Esophagus muscularis mucosa (tissue), 4 donors: ENCODE measurements at places on chromosomes 11 and 22.
A peak's percentile ranks its signal among the peaks of the same experiment; 100 is the strongest.

- no peak for DNase-seq
These were observed 760.6 kb downstream of the NTM start for GRCh38 chr11:132131047-132131446.

- DNase-seq: no peak
These were observed 2.4 kb upstream of the IFITM2 start for GRCh38 chr11:304915-305843.

GRCh38 chr22:37749831-37750595 is 53.2 kb downstream of the TRIOBP start:
- no peak for DNase-seq

- peak; percentile 94 for DNase-seq
These were observed 952 bp downstream of the YAP1 start for GRCh38 chr11:102111011-102111786.

- DNase-seq: no peak
These were observed 25.2 kb upstream of the PLET1 start for GRCh38 chr11:112285841-112286311.

GRCh38 chr11:85813721-85814120 is 2.8 kb upstream of the SYTL2 start:
- no peak for DNase-seq

GRCh38 chr22:38505541-38506117 is 482 bp downstream of the DDX17 start:
- peak; percentile 94 for DNase-seq

GRCh38 chr11:85052636-85053035 is 574.5 kb downstream of the DLG2 start:
- no peak for DNase-seq

- DNase-seq: no peak
These were observed 234.4 kb upstream of the E2F8 start for GRCh38 chr11:19474954-19475721.

DNA sequence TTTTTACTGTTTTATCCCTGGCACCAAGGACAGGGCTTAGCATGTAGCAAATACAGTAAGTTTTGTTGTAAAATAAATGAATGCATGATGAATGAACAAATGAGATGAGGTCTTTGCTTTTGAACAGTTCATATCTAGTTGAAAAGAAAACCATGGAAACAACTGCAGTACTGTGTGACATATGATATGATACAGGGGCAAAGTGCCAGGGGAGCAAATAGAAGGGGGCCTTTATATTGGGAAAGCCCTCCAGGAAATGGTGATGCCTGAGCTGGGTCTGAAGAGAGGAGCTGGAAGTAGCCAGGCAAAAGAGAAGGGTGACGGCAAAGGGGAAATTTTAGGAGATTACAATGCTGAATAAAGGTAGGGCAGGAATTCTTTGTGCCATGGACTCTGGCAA is 63.8 kb upstream of the UCP3 start:
- no peak for DNase-seq

- no peak for DNase-seq
These were observed at the start of gene BCR for GRCh38 chr22:23180301-23180892. TSS of gene BCR (plus strand) at chr22:23180509. CDS start at chr22:23180961, 452 bp downstream.

DNA sequence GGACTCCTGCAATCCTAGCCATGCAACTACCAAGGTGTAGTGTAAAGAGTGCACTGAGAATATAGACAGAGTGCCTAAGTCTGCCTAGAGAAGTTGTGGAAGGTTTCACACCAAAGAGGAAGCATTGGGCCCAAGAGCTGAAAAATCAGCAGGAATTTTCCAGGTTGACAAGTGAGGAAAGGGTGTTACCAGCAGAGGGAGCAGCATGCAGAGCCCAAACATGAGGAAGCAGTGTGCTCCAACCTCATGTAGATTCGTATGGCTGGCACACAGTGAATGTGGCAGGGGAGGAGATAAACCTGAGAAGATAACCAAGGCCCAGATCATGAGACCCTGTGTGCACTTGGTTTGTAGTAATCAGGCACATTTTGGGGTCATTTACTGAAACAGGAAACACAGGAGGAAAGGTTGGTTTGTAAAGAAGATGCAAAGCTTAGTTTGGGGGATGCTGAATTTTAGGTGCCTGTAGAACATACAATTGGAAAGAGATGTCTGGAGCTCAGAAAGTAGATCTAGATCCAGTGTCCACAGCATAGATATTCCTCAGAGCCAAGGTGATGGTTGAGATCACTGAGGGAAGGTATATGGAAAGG is 1.7 kb downstream of the HPX start:
- no peak for DNase-seq

- DNase-seq: no peak
These were observed 730 bp upstream of the TNNI2 start for GRCh38 chr11:1838077-1838425.

DNA sequence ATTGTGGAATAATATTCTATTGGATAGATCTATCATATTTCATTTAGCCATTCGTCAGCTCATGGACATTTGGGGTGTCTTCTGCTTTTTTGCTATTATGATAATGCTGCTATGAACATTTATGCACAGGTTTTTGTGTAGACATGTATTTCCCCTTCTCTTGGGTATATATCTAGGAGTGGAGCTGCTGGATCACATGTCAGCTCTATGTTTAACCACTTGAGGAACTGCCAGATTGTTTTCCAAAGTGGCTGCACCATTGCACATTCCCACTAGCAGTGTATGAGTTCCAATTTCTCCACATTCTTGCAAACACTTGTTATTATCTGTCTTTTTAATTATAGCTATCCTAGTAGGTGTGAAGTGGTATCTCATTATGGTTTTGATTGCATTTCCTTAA is 75.0 kb downstream of the C11orf65 start:
- no peak for DNase-seq

GRCh38 chr11:104286129-104286528 is 122.2 kb upstream of the PDGFD start:
- no peak for DNase-seq

DNA sequence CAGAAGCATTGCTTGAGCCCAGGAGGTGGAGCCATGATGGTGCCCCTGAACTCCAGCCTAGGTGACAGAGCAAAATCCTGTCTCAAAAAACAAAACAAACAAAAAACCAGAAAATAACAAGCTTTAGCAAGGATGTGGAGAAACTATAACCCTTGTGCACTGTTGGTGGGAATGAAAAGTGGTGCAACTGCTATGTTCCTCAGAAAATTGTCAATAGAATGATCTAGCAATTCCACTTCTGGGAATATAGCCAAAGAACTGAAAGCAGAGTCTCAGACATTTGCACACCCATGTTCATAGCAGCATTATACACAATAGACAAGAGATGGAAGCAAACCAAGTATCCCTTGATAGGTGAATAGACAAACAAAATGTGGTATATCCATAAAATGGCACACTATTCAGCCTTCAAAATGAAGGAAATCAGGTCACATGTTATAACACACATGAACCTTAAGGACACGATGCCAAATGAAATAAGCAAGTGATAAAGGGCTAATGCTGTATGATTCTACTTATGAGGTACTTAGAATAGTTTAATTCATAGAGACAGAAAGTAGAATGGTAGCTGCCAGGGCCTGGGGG is 15.9 kb downstream of the KLHL22 start:
- no peak for DNase-seq

GRCh38 chr11:73760135-73760678 is 667 bp downstream of the RAB6A start:
- no peak for DNase-seq

- no peak for DNase-seq
These were observed 5.7 kb downstream of the UBE4A start for GRCh38 chr11:118364956-118365615.

DNA sequence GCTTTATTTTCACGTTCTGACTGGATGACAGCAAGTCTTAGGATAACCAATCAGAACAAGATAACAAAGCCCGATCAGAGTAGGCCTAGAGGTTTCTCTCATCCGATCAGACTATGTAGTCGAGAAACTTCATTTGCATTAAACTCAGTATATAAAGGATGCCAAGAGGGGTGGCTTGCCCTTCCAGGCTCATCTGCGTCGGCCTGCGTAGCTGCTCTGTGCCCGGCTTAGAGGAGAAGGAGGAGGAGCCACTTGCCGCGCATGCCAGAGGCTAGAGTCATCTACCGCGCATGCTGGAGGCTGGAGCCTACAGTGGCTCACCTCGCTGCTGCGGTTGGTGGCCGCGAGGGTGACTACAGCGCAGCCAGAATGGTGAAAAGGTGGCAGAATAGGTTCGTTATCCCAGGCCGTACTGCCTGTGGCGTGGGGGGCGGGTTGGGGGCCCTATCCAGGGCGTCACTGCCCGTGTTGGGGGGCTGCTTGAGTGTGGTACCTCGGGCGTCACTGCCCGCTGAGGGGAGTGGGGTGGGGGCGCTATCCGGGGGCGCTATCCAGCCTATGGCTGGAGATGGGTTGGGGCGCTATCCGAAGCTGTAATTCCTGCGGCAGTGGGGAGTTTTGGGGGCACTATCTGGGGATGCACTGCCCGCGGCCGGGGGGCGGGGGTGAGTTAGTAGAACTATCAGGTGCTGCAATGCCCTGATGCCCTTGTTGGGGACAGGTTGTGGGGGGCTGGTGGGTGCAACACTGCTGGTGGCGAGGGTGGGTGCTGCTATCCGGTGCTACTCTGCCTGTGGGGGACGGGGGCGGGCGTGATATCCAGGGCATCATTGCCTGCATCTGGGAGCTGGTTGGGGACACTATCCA is at the start of gene RFPL2:
TSS of gene RFPL2 (minus strand) at position 218 of the 867 bp plus-strand sequence. CDS start 2,622 bp downstream, outside the sequence.
- DNase-seq: peak; percentile 72

- DNase-seq: no peak
These were observed 33.1 kb upstream of the SHISAL1 start for GRCh38 chr22:44345872-44346271.

DNA sequence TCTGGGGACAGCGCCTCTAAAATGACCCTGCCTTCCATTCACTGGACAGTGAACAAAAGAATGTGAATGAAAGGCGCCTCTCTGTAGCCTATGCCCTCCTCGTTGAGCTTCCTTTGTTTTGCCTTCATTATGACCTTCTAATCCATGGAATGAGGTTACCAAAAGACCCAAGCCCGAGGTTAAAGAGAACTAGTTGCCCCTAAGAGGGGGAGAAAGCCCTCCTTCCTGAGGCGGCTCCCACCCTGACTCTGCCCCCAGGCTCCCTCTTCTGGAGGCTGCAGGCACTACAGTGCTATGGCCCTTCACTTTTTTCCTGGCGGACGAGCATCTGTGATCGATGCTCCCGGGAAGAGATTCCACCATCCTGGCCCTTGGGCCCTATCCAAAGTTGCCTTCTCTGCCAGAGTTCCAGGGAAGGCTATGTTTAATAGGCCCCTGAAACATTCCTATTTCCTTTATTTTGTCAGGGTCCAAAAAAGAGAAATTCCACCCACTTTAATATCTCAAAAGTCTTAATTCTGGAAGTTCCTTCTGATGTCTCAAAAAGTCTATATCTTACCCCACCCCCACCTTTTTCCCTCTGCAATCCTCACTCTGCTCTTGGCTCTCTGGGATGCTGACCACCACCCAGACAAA is 147.3 kb downstream of the FEZ1 start:
- DNase-seq: no peak

GRCh38 chr11:28571371-28571770 is 463.2 kb downstream of the METTL15 start:
- no peak for DNase-seq

- DNase-seq: no peak
These were observed 13.8 kb downstream of the TRIOBP start for GRCh38 chr22:37710675-37711074.

- DNase-seq: no peak
These were observed 515.1 kb downstream of the CNTN5 start for GRCh38 chr11:99535819-99536218.

DNA sequence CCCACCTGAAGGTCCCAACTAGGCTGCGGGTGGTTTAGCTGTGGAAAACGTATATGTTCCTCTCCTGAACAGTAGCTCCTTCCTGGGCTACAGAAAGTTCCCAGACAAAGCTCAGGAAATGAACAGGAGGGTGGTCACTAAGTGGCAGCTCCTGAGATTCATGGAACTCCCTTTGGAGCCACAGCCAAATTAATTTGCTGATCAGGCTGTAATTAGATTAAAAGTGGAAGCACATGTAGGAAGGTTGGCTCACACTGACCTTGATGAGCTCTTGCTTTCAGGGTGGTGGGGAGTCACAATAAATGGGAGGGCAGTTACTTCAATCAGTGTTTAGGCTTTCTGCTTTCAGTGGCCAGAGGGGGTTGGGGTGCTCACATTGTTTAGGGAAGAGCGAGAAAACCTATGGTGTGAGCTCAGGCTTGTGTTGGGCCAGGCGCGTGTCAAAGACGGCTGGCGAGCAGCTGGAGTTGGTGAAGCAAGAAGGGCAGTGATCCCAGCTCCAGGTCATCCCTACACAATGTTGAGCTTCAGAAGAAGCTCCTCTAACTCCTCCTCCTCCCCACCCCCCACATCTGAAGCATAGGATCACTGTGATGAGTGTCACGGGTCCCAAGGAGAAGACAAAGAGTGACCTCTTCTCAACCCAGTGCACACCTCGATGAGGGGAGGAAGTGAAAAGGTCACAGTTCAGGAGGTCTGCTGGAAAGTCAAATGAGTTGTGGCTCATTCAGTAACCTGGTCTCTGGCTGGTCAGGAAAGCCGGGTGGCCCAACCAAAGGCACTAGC is 42.5 kb downstream of the CLPB start:
- DNase-seq: no peak

DNA sequence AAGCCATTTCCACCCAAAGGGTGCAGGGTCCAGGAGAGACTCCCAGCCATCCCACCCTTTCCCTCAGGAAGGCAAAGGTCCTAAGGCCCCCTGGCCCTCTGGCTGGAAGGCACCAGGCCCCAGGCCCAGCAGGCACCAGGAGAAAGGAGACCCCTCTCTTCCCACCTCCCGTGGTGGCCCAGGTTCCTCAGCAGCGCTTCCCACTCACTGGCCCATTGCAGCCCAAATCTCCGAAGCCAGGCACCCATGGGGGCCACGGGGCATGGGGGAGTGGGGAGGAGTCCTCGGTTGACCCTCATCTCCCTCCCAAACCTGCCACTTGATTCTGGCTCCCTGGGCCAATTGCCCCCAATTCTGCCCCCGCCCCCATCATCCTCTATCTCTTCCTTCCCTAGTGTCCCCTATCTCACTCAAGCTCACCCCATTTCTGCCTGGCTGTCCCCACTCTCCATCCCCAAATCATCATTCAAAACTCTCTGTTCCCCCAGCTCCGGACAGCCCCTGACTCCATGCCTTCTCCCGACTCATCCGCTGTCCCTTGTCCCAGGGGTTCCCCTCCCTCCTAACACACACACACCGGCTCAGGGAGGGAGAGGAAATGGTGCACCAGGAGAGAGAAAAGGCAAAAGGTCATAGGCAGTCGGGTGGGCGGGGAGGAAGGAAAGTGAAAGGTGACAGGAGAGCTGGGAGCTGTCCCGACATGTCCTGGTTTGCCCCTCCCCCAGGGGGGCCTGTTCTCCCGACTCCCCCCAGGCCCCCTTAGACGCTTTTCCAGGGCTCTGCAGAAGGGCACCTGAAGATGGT is 1.2 kb downstream of the LIF start:
- no peak for DNase-seq

GRCh38 chr11:8873741-8874405 is 37.1 kb upstream of the AKIP1 start:
- DNase-seq: no peak

- DNase-seq: no peak
These were observed 323.4 kb downstream of the SHANK2 start for GRCh38 chr11:70928854-70929598.

DNA sequence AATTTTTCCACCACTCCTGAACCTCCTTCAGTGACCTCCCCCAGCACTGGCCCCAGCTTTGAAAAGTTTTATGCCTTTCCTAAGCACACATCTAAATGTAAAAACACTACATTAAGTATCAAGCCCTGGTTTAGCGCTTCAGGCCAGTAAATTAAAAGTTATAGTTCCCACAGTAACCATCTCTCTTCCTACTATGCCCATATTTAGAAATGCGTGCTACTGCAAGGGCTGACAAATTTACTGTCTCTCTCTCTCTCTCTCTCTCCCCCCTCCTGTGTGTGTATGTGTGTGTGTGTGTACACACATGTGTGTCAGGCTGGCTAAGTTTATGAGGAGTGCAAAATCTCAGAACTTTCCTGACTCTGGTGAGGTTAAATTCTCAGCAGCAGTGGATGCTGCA is 231.4 kb downstream of the LARGE1 start:
- no peak for DNase-seq
